ENCODE measurements at places on chromosomes 13 and 19. TPM values are rescaled to one million over a fixed set of nuclear protein-coding genes. Genes with fewer than 3 reads are reported as not detected.

The KCNN4 gene
- total RNA-seq = not detected

The LINGO3 gene
- not detected for total RNA-seq

DNA sequence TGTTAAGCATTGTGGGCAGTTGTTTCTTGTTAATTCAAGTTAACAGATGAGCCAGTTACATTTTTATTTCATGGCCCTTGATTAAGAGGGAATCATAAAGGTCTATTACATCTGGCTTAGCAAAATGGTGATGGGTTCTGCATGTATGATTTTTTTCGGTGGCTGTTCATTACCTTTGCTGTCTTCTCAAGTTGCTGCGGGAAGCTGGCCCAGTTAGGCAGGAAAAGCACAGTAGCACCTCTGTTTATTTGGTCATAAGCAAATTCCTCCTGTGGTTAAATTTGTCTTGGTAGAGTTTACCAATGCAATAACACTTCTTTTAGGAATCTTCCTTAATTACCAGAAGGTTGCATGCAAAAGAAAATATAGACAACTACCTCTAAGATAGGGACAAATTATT, 104.5 kb downstream of the FRY start:
- DNase-seq = no peak
- H3K4me3 ChIP-seq = no peak overlapping the region
- H3K36me3 ChIP-seq = no peaks in the 10 kb centered on the region

DNA sequence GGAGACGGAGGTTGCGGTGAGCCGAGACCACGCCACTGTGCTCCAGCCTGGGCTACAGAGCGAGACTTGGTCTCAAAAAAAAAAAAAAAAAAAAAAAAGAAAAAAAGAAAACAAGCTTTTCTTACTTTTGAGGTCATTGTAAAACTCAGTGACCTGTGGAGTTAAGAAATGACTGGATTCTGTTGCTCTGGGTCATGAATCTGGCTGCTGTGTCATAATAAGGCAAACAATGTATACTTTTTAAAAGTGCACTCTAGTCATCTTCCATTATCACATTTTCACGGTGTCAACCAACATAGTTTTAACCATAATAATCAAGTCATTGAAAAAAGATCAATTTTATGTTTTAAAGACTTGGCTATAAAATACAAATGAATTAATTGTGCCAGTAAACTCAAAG, 1186.6 kb downstream of the DIAPH3 start:
- DNase-seq = no peak
- H3K36me3 ChIP-seq = no peaks in the 10 kb centered on the region
- peaks cover 5% of the 10 kb centered on the region for H3K4me1 ChIP-seq

The ZNF492 gene
- not detected for total RNA-seq

DNA sequence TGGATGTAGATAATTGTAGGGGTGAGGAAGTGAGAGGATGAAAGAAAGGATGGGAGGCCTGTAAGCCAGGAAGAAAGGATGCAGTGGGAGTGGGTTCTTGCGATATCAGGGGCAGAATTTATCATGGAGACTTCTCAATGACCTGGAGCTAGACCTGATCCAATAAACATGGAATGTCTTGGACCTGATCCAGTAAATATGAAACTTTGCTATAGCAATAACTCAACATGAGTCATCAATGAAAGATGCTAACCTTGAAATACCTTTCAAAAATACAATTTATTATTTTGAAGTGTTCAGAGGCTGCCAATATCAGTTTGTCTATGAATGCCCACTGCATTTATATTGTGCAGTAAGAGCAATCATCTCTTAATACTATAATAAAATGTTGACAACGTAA, 279.5 kb downstream of the POU4F1 start:
- H3K27ac ChIP-seq = no peak overlapping the region
- no peaks in the 10 kb centered on the region for H3K4me1 ChIP-seq
- H3K27me3 ChIP-seq = peaks cover 5% of the 10 kb centered on the region
- DNase-seq = no peak

The MYO9B gene
- 38.5 TPM for total RNA-seq

DNA sequence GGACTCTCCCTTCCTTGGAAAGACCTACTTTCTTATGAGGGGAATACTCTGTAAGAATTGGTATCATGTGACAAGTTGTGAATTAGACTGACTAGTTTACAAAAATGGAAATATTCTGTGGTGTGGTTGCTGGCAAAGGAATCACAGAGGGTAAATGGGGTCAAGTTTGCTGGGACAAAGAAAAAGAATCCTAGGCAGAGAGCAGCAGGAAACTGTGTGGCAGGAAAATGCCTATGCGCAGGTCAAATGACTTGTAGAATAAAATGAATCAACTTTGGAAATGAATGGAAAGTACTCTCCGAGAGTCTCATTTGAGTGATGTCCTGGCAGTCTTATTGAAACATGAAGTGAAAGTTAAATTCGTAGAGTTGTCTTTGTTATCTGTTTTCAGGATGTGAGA, 1250.7 kb downstream of the UQCRFS1 start:
- no peaks in the 10 kb centered on the region for H3K27me3 ChIP-seq
- no peak for DNase-seq
- no peak overlapping the region for H3K27ac ChIP-seq

The MAMSTR gene
- 1.4 TPM for total RNA-seq

DNA sequence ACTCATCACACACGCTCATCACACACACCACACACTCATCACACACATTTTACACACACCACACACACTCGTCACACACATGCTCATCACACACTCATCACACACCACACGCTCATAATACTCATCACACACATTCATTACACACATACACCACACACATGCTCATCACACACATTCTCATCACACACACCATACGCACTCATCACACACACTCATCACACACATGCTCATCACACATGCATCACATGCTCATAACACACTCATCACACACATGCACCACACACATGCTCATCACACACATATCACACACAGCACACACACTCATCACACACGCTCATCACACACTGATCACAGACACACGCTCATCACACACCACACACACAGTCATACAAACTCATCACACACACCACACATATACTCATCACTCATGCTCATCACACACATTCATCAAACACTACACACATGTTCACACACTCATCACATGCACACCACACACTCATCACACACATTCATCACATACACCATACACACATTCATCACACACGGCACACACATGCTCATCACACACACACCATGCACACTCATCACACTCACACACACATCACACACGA, 247.1 kb upstream of the SGCG start:
- no peaks in the 10 kb centered on the region for H3K4me1 ChIP-seq
- no peak overlapping the region for H3K4me3 ChIP-seq
- no peaks in the 10 kb centered on the region for H3K36me3 ChIP-seq
- DNase-seq = no peak
- no peak overlapping the region for H3K27ac ChIP-seq

The KLK10 gene
- total RNA-seq = not detected

DNA sequence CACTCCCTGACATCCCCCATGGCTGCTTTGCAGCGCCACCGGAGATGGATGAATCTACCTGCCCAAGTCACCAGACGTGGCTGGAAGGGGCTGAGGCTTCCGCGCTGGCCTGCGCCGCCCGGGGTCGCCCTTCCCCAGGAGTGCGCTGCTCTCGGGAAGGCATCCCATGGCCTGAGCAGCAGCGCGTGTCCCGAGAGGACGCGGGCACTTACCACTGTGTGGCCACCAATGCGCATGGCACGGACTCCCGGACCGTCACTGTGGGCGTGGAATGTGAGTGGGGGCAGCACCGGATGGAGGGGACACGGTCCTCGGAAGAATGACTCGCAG, 4.6 kb downstream of the ICAM5 start:
- H3K27ac ChIP-seq = no peak overlapping the region
- H3K36me3 ChIP-seq = no peaks in the 10 kb centered on the region
- peak; percentile 72 for DNase-seq
- H3K27me3 ChIP-seq = peaks cover 100% of the 10 kb centered on the region
- H3K4me1 ChIP-seq = peaks cover 9% of the 10 kb centered on the region

DNA sequence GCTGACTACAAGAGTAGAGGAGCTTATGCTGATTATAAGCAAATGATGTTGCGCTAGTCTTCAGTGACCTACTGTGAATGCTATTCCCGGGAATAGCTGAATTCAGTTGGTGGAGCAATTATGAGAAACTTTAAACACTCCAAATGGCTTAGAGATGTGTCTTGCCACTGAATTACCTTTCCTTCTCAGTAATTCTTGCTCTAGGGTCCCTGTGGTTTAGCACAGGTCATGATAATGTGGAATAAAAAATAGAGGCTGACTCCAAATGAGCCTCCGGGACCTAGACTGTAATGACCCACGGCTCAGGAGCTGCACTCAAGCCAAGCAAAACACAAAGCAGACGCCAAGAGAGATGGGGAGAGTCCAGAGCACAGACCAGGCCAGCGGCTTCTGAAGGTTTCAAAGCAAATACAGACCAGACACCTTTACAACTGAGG, 124.7 kb downstream of the RGCC start:
- DNase-seq = no peak
- peaks cover 17% of the 10 kb centered on the region for H3K4me1 ChIP-seq
- no peak overlapping the region for H3K4me3 ChIP-seq
- no peaks in the 10 kb centered on the region for H3K27me3 ChIP-seq
- no peaks in the 10 kb centered on the region for H3K36me3 ChIP-seq
